ENCODE measurements at places on chromosomes 6 and 20.

DNA sequence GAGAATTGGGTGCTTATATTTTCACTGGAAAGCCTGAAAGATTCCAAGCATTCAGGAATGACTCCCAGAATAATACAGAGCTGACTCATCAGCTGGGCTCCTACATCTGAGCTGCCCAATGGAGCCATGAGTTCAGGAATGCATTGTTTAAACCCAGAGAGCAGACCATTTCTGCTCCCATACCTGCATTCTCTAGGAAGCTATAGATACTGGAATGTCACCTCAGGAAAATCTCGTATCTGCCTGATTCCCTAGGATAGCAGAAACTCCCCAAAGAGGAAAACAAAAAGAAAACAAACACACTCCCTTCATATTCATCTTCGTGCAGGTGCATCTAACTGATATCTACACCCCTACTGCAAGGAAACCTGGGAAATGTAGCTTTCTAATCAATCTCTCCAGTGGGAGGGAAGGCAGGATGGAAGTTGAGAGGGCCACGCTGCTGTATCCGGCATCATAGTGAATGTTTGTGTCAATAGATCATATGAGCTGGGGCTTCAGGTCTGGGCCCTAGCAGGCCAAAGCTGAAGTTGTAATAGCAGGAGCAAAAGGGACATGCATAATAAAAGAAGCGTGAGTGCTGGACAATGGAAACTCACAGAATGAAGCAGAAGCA, 8.2 kb upstream of the SLC2A12 start:
- no peak for DNase-seq

DNA sequence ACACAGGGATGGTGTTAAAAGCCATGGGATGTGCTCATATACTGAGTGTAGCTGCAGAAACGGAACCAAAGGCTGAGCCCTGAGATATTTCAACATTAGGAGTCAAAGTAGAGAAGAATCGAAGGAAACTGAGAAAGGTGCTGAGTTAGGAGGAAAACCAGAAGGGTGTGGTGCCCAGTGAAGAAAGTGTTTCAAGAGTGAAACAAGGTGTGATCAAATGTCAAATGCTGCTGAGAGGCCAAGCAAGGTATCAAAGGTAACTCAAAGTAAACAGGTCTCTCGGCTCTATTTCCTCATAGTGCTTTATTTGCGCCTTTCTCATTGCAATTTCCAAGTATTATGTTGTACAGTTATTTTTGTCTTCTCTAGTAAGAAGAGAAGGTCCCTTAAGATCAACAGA, 94.1 kb downstream of the PRDM1 start:
- DNase-seq = no peak

- no peak for DNase-seq
These were observed 95.8 kb downstream of the AKAP7 start for GRCh38 chr6:131231103-131231502.

GRCh38 chr6:148906386-148906785, 159.6 kb downstream of the UST start:
- no peak for DNase-seq
